ENCODE measurements at places on chromosomes 2 and 18.

DNA sequence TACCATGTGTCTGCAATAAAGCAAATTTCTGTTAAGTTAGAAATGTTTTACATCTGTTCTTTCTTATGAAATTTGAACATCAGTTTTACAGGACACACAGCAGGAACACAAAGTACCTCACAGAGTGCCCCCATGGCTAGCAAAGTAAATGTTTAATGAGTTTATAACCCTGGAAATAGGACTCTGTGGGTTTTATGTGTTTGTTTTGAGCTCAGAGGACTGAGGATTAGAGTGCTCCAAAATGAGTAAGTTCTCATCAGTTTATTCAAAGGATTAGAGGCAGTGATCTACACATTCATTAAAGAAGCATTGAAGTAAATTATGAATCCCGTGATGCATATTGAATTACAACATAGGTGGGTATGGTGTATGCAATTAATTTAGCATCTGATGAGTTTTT, 281.8 kb downstream of the GULP1 start:
- no peak for DNase-seq

- no peak for DNase-seq
Measured at GRCh38 chr2:44789446-44789845, 152.1 kb upstream of the SIX3 start.

- DNase-seq = no peak
Measured at GRCh38 chr18:12574494-12575185, 83.3 kb downstream of the SPIRE1 start.

DNA sequence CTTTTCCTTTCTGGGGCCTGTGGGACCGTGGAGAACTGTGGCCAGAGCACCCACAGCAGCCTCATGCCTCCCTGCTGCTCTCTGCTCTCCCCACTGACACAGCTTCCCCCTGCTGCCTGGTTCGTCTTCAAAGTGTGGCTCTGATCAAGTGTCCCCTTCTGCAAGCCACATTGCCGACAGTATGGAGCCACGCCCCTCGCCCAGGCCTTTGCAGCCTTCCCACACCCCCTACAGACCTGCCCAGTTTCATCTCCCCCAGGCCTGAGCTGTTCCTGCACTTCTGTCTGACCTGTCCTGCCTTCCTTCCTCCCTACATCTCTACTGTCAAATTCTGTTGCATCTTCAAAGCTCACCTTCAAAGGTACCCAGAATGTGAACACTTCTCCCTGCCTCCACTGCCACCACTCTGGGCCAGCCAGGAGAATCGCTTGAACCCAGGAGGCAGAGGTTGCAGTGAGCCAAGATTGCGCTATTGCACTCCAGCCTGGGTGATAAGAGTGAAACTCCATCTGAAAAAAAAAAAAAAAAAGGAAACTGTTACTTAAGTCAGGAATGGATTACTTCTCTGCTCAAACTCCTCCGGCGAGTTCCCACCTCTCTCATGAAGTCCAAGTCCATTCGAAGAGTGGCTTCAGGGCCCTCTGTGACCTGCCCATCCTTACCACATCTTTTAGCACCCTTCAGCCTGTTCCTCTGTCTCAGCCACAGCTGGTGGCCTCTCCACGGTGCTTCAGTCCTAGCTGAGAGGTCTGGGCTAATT, 29.0 kb upstream of the CATIP start:
- no peak for DNase-seq
